ENCODE measurements at places on chromosomes 2 and 18.

DNA sequence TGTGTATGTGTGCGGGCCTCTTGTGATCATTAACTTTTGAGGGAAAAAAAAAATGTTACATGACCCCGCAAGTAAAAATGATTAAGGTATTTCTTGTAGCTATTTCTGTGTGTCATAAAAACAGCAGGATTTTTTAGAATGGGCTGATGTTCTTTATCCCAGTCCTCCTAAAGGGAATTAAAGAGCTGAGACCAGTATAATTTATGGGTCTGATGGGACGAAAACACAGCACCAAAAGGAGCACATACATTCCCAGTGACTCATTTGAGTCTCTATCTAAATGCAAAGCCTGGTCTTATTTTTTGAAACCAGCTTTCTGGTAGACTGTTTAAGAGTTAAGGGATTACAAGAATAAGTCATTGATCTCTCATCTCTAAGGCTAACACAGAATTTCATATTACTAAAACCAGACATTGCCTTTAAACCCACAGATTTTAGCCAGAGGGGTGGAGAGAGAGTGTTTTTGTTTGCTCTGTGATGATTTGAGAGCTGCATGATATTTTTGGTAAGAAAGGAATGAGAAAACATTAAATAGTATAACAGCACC, 342.3 kb upstream of the EPHA4 start:
- DNase-seq: no peak

DNA sequence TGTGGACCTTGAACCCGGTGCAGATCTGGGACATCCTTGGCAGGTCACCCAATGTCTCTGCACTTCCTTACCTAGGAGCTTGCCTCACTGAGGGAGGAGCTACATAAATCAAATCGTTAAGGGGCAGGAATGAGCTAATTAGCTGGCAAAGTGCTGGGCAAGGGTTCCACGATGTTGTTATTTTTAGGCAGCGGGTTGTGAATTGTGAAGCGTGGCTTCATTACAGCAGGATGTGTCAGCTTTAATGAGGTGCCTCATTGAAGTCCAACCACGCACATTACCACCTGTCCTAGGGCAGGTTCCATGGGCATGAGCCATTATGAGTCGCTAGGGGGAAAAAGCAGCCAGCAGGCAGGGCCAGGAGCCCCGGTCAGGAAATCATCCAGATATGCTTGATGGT, 127.0 kb upstream of the AGAP1 start:
- DNase-seq: no peak

GRCh38 chr2:70520825-70521224, 32.8 kb downstream of the TGFA start:
- DNase-seq: no peak

DNA sequence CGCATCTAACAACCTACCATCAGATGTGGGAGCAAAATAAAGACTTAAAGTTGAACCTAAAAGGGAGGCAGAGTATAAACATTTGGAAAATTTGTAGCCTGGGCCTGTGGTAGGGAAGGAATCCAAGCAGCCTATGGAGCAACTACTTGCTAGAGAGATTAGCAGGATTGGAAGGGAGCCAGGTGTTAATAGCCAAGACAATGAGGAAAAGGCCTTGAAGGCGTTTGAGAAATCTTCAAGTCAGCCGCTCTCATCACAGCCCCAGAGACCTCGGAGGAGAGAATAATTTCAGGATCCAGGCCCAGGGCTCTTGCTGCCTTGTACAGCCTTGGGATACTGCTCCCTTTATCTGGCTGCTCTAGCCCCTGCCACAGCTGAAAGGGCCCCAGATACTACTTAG, 219.7 kb downstream of the THSD7B start:
- no peak for DNase-seq

- DNase-seq: no peak
Observed at GRCh38 chr2:217973008-217973787, 29.6 kb downstream of the TNS1 start.

GRCh38 chr18:10296491-10296890, 157.9 kb upstream of the APCDD1 start:
- DNase-seq: no peak

DNA sequence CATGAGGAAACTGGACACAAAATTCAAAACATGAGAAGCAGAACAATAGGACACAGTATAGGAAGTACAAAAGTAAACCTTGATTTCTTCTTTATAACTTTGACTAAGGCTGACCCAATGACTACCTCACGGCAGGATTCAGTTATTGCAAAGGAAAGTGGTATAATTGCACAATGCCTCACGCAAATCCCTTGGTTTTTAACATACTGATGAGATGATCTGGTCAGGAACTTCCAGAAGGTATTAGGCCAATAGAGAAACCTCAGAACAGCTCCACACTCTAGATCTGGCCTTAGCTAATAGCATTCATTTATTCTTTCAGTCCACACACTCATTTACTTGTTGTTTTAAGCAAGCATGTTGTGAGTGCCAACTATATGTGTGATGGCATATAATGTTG, 1526.9 kb upstream of the ACVR2A start:
- DNase-seq: no peak

- no peak for DNase-seq
Observed at GRCh38 chr18:3839581-3839981, 389.6 kb downstream of the TGIF1 start.

GRCh38 chr2:180707175-180707883, 273.1 kb upstream of the UBE2E3 start:
- no peak for DNase-seq

DNA sequence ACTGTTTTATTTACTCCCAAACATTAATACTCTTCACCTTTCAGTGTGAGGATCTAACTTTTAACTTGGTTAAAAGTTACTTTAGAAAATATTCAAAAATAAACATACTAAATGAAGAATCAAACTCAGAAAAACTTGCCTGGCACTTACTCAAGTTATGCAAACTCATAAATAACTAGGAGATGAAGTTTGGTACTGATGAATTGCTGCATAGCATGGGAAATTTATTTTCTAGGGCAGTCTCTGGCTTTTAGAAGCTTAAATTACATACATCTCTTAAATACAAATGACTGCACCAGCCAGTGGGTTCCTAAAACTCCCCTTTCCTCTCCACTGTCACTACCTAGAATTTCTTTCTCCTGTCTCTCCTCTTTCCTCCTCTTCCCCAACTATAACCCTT, 46.7 kb upstream of the CREB1 start:
- no peak for DNase-seq

DNA sequence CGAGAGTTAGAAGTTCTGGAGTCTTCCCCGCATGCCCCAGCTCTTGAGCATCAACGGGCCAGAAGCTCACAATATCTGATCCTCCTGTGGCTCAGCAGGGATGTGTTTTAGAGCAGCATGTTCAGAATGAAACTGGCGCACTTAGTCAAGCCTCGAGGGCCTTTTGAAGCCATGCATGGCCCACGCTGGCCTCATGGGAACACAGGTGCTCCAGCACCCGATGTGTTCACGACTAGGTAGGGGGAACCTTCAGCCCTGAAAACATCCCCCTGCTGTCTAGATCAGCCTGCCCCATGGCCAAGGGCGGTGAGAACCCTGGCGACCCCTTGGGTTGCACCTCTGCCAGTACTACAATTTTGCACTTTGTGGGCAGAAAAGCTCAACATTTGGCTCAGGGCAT, 32.8 kb downstream of the MSH6 start:
- no peak for DNase-seq

DNA sequence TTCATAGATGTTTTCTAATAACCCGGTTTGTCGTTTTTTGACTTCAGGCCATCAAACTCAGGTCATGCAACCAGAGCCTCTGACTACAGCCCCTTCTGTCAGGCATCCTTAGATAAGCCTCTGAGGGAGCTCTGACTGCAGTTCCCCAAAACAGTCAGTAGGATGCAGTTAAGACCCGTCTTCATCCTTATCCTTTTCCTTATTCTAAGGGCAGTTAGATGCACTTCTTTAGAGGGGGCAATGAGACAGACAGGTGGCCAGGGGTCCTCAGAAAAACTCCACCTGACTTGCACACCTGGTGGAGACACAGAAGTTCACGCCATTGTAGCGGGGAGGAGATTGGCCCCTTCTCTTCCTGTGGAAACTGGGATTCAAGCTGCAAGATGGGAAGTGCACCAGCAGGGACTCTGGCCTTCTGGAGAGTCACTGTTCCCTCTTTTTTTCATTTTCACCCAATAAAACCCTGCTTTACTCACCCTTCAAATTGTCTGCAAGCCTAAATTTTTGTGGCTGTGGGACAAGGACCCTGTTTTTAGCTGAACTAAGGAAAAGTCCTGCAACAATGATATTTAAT, 104.8 kb upstream of the TFPI start:
- DNase-seq: peak; percentile 5

GRCh38 chr2:233051241-233052149, 8.6 kb upstream of the INPP5D start:
- peak; percentile 35 for DNase-seq

GRCh38 chr2:236809716-236810115, 240.1 kb downstream of the ACKR3 start:
- DNase-seq: no peak

- no peak for DNase-seq
Observed at GRCh38 chr2:31739161-31739560, 158.4 kb upstream of the SRD5A2 start.
